ENCODE measurements at places on chromosomes 6 and 20. TPM values are rescaled to one million over a fixed set of nuclear protein-coding genes. Genes with fewer than 3 reads are reported as not detected.

Gene FAXC
- total RNA-seq: 8.1 TPM

Gene ZSCAN23
- 10.0 TPM for total RNA-seq

Gene CCDC28A
- 20.0 TPM for total RNA-seq

Gene SLA2
- not detected for total RNA-seq

Gene TFAP2A
- 2.3 TPM for total RNA-seq

Gene ACSS2
- total RNA-seq: 38.2 TPM

Gene SMLR1
- total RNA-seq: not detected

Gene LBP
- 0.35 TPM for total RNA-seq

Gene CCND3
- total RNA-seq: 113 TPM

Gene PDYN
- not detected for total RNA-seq

Gene RAB44
- total RNA-seq: not detected

Gene MYBL2
- 14.2 TPM for total RNA-seq

Gene SEMG1
- total RNA-seq: not detected

Gene SCRT2
- total RNA-seq: not detected

Gene GTF2H4
- total RNA-seq: 17.2 TPM

Gene TREML1
- total RNA-seq: not detected

Gene OR2H1
- total RNA-seq: not detected

Gene CAGE1
- not detected for total RNA-seq

Gene GPX5
- not detected for total RNA-seq

Gene BMP7
- not detected for total RNA-seq

Measured in renal cortical epithelial cell (primary cell).